ENCODE measurements at places on chromosomes 6 and 20.

- DNase-seq = no peak
Observed at GRCh38 chr20:15759594-15759993, 813.7 kb downstream of the KIF16B start.

DNA sequence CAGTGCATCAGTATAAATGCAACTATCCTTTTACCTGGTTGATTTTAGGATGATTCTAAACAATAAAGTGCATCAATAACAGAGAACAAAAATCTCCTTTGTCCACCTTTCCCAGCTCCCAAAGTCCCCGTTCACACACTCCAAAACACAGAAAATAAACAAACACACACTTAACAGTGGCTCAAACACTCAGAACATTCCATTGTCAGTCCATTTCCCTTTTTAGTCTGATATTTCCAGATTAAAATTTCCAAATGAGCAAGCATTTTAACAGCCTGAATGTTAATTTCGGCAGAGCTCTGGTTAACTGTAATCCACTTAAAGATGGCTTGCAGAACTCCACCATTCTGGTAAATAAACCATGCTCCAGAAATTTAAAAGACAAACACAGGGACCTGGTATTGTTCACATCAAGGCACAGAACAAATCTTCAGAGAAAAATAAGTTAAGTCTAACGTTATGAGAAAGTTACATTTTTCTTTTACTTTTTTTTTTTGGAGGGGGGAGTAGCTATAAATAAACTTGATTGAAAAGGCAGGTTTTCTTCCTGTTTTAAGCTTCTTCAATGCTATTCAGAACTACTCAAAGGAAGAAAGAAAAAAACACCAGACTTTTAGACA, 100.8 kb downstream of the DST start:
- DNase-seq = no peak

DNA sequence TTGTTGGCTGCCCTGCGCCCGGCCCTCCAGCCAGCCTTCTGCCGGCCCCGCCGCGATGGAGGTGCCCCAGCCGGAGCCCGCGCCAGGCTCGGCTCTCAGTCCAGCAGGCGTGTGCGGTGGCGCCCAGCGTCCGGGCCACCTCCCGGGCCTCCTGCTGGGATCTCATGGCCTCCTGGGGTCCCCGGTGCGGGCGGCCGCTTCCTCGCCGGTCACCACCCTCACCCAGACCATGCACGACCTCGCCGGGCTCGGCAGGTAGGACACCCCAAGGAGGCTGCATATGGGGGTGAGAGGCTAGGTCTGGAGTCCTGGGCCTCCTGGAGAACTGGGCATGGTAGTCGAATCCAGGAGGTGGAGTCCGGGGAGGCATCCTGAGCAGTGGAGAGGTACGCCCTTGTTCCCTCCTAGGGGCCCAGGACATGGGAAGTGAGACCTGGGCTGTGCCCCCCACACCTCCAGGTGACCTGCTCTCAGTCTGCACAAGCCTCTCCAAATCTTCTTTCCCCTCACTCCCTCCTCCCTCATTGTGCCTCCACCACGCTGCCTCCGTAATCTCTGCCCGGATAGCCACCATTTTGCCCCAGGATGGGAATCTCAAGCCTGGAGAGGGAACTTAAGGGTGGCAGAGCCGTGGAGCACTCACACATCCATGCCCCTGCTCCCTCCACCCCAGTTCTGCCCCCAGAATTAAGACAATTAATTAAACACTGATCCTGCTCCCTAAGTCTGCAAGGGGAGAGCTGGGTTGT, 541 bp downstream of the CDC25B start:
- DNase-seq = no peak

DNA sequence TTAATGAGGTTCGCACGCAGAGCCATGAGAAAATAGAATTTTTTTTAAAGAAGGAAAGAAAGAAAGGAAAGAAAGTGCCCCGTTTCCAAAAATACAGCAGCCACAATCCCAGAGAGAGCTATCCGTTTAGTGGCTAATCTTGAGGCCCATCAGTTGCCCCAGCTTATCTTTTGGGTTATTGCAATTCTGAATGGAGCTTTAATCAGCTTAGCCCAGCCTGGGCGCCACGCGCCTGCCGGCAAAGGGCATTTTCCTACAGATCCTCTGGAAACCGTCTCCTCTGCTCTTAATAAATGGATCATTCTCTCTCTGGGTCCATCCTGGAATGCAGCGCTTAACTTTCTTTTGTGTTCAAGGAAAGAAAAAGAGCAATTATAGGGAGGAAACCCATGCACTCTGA, 413.3 kb downstream of the MAFB start:
- no peak for DNase-seq

DNA sequence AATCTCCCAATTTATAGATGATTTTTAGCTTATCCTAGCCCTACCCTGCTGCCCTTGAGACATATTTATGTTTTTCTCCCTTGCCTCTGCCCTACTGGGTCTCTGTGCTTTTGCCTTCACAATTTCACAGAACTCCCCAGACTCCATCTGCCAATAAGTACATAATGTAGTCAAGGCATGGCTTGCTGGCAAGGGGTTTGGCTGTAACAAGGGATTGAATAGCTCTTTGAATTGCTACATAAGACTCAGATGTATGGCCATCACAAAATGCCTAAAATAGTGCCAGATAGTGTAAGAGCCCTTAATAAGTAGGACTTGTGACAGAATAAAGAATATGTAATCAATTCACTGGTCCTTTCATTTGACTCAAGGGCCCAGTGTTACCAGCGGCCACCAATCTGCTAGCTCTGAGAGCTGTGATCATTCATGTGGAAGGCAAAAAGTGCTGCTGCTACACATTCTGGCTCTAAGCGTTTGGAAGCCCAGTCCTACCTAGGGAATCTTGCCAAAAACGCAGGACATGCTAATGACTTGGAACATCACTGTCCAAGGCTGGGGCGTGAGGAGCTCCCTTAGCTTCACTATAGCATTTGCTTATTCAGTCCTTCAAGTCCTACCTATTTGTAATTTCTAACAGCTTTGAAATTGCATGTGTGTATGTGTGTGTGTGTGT, 20.5 kb downstream of the CLVS2 start:
- DNase-seq = no peak

Data from activated CD4-positive, alpha-beta T cell treated with anti-CD3 and anti-CD28 coated beads, Interleukin-2, Interleukin-6, amounts not matched to agents 100 ng/mL and 50 ng/mL, durations not matched to agents 16 hours and 8 hours (primary cell).